ENCODE measurements at places on chromosomes 13 and 19. TPM values are rescaled to one million over a fixed set of nuclear protein-coding genes. Genes with fewer than 3 reads are reported as not detected.

GRCh38 chr13:21078501-21078900 is 17.1 kb upstream of the LATS2 start:
- H3K36me3 ChIP-seq: no peaks in the 10 kb centered on the region
- no peak for DNase-seq

DNA sequence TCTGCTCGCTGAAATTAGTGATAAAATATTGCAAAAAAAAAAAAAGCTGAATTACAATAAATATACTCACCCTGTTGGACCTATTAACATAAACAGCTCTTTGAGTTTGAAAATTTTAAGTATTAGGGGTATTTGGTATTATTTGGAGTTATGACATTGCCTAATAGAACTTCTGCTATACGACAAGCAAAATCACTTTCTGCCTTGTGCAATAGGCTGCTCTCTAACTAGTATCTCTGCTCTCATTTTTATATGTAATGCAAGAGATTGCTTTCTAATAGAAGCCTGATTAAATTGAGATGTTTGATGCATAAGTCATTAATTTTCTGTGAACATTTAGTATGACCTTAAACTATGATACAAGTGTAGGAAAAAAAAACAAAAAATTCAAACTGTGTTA is 5.3 kb downstream of the RGS9BP start:
- no peak for DNase-seq
- H3K4me1 ChIP-seq: no peaks in the 10 kb centered on the region
- no peaks in the 10 kb centered on the region for H3K27me3 ChIP-seq
- H3K27ac ChIP-seq: no peak overlapping the region
- no peaks in the 10 kb centered on the region for H3K36me3 ChIP-seq
- no peak overlapping the region for H3K4me3 ChIP-seq

- H3K27me3 ChIP-seq: no peaks in the 10 kb centered on the region
- peaks cover 43% of the 10 kb centered on the region for H3K36me3 ChIP-seq
- no peaks in the 10 kb centered on the region for H3K4me1 ChIP-seq
- no peak overlapping the region for H3K4me3 ChIP-seq
- no peak for DNase-seq
Measured at GRCh38 chr19:1825909-1826556, 14.0 kb upstream of the ATP8B3 start.

- H3K4me3 ChIP-seq: no peak overlapping the region
- H3K4me1 ChIP-seq: no peaks in the 10 kb centered on the region
- no peak for DNase-seq
- H3K27ac ChIP-seq: no peak overlapping the region
- H3K36me3 ChIP-seq: no peaks in the 10 kb centered on the region
- no peaks in the 10 kb centered on the region for H3K27me3 ChIP-seq
Measured at GRCh38 chr19:7006135-7006704, 15.0 kb downstream of the MBD3L2B start.

DNA sequence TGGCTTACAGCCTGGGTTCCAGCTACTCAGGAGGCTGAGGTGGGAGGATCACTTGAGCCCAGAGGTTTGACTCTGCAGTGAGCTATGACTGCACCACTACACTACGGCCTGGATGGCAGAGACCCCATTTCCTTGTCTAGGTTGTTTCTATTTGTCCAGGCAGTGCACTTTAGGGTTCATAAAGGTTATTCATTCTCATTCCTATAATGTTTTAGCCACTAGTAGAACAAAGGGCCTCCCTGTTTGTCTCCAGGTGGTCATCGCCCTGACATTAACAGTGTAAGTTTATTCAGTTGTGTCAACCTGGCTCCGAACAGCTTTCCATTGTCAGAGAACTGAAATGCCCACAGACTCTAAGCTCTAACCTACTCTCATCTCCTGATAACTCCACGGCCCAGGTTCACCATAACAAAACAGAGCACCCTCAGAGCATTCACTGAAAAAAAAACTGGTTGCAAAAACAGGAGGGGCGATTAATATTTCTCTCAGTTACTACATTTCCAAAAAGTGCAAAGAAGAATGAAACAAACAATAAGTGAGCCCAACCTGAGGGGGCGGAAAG is 37.1 kb downstream of the SMAD9 start:
- no peak for DNase-seq
- peaks cover 28% of the 10 kb centered on the region for H3K4me1 ChIP-seq
- no peak overlapping the region for H3K4me3 ChIP-seq
- H3K36me3 ChIP-seq: peaks cover 13% of the 10 kb centered on the region

DNA sequence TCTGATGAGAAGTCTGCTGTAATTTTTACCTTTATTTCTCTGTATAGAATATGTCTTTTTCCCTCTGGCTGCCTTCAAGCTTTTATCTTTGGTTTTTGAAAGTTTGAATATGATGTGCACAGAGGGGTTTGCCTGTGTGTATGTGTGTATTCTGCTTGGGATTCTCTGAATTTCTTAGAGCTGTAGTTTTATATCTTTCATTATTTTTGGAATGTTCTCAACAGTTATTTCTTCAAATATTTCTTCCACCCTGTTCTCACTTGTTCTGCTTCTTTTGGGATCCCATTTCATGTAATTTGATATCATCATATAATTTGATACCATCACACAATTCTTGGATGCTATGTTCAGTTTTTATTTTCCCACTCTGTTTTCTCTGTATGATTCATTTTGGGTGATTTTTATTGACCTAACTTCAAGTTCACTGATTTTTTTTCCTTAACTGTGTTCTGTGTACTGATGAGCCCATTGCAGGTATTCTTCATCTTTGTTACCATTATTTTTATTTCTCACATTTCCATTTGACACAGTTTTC is 7.5 kb downstream of the COG3 start:
- DNase-seq: no peak
- no peak overlapping the region for H3K4me3 ChIP-seq
- H3K27me3 ChIP-seq: no peaks in the 10 kb centered on the region
- no peak overlapping the region for H3K27ac ChIP-seq
- no peaks in the 10 kb centered on the region for H3K36me3 ChIP-seq
- H3K4me1 ChIP-seq: peaks cover 11% of the 10 kb centered on the region

GRCh38 chr19:33638167-33639034 is 16.6 kb downstream of the CHST8 start:
- no peaks in the 10 kb centered on the region for H3K27me3 ChIP-seq
- no peaks in the 10 kb centered on the region for H3K36me3 ChIP-seq
- H3K4me3 ChIP-seq: no peak overlapping the region
- no peak overlapping the region for H3K27ac ChIP-seq

DNA sequence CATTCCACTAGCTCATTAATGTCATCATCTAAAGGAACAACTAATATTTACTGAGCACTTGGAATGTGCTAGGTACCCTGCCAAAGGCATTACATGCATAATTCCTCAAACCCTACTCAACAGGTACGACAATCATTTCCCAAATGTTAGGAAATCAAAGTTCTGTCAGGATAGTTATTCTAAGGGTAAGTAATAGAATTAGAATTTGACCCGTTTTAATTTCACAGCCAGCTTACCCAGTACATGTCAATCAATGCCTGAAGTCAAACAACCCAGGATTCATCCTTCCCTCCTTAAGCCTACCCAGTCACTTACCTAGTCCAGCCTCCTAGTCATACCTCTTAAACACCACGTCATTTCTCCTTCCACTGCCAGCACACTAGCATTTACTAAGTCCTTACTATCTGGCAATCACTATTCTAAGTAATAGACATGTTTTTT is 2.4 kb downstream of the LNX2 start:
- H3K27me3 ChIP-seq: no peaks in the 10 kb centered on the region
- H3K36me3 ChIP-seq: no peaks in the 10 kb centered on the region
- no peak for DNase-seq
- H3K4me1 ChIP-seq: peaks cover 16% of the 10 kb centered on the region

- no peak overlapping the region for H3K27ac ChIP-seq
- no peaks in the 10 kb centered on the region for H3K36me3 ChIP-seq
- H3K4me3 ChIP-seq: no peak overlapping the region
- DNase-seq: no peak
- H3K4me1 ChIP-seq: no peaks in the 10 kb centered on the region
Measured at GRCh38 chr19:15576526-15577156, 38.4 kb upstream of the CYP4F8 start.

DNA sequence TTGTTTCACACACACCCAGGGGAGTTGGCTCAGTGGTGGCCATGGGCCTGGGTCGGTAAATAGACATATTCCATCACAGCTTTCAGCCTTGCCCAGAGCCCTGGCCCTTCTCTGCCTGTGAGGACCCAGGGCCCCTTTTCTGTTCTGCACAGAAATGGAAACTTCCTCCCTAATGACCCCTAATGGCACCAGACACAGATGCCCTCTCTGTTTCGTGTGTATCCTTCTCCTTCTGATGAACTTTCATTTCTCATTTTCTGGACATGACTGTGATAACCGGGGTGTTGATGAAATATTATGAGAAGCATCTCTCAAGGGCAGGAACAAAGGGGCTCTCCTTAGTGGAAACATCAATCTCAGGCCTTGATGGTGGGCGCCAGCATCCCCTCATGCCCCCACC is 12.8 kb downstream of the LILRA1 start:
- H3K27ac ChIP-seq: no peak overlapping the region
- H3K27me3 ChIP-seq: no peaks in the 10 kb centered on the region
- no peak for DNase-seq
- no peaks in the 10 kb centered on the region for H3K4me1 ChIP-seq
- H3K36me3 ChIP-seq: no peaks in the 10 kb centered on the region

DNA sequence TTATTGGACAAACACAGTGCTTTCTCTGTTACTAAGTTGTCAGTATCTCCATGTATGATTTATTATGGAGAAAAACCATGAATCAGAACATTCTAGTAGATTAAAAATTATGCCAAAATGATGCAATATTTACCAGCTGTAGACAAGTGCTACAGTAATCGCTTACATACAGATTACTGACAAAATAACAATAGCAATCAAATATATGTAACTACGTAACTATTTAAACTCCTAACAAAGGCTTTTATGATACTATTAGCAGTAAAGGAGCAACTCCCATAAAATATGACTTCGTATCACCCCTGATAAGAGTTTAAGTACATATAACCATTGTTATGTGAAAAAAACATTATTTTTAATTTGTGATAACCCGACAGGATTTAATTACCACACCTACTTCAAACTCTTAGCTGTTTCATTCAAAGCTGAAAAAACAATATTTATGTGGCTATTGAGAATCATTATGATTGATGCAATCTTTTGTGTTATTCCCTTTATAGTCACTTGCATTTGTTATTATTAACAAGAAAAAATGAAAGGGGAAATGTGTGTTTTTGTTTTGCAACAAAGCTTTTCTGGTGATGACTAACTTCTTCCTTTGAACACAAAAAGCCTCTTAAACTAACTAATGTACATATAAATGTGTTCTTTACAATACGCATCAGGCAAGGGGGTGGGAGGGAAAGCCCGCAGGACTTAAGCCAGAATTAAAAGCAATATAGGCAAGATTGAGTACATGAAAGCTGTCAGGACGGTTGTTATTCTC is 147.4 kb downstream of the ABCC4 start:
- H3K4me1 ChIP-seq: no peaks in the 10 kb centered on the region
- H3K36me3 ChIP-seq: peaks cover 5% of the 10 kb centered on the region
- H3K27me3 ChIP-seq: no peaks in the 10 kb centered on the region
- H3K4me3 ChIP-seq: no peak overlapping the region

- H3K4me1 ChIP-seq: peaks cover 45% of the 10 kb centered on the region
- DNase-seq: no peak
- no peak overlapping the region for H3K4me3 ChIP-seq
- H3K27ac ChIP-seq: peak overlapping the region; percentile 93
- no peaks in the 10 kb centered on the region for H3K27me3 ChIP-seq
- H3K36me3 ChIP-seq: no peaks in the 10 kb centered on the region
Measured at GRCh38 chr13:30872685-30873461, 33.2 kb upstream of the MEDAG start.

GRCh38 chr13:32956595-32956933 is 59.7 kb upstream of the KL start:
- no peaks in the 10 kb centered on the region for H3K36me3 ChIP-seq
- H3K4me3 ChIP-seq: no peak overlapping the region
- no peak overlapping the region for H3K27ac ChIP-seq
- H3K4me1 ChIP-seq: no peaks in the 10 kb centered on the region
- no peaks in the 10 kb centered on the region for H3K27me3 ChIP-seq
- DNase-seq: no peak

- peak overlapping the region; percentile 79 for H3K4me3 ChIP-seq
- peak overlapping the region; percentile 96 for H3K27ac ChIP-seq
- H3K27me3 ChIP-seq: no peaks in the 10 kb centered on the region
- DNase-seq: peak; percentile 82
- H3K4me1 ChIP-seq: peaks cover 26% of the 10 kb centered on the region
- no peaks in the 10 kb centered on the region for H3K36me3 ChIP-seq
Measured at GRCh38 chr19:18416778-18417249, 2.4 kb upstream of the SSBP4 start.

DNA sequence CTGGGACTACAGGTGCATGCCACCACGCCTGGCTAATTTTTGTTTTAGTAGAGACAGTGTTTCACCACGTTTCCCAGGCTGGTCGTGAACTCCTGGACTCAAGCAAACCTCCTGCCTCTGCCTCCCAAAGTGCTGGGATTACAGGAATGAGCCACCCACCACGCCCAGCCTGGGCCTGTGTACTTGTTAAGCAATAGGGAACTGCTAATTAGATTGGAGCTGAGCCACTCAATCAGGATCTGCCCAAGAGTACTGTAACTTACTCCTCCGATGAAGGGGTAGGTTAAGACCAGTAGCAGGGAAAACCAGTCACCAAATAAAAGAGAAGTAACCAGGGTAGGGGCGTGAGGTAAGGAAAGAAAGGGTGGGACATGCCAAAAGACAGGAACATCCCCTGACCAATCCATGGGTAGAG is 2.3 kb downstream of the DDX39A start:
- H3K4me1 ChIP-seq: peaks cover 30% of the 10 kb centered on the region
- no peaks in the 10 kb centered on the region for H3K27me3 ChIP-seq
- H3K27ac ChIP-seq: no peak overlapping the region

DNA sequence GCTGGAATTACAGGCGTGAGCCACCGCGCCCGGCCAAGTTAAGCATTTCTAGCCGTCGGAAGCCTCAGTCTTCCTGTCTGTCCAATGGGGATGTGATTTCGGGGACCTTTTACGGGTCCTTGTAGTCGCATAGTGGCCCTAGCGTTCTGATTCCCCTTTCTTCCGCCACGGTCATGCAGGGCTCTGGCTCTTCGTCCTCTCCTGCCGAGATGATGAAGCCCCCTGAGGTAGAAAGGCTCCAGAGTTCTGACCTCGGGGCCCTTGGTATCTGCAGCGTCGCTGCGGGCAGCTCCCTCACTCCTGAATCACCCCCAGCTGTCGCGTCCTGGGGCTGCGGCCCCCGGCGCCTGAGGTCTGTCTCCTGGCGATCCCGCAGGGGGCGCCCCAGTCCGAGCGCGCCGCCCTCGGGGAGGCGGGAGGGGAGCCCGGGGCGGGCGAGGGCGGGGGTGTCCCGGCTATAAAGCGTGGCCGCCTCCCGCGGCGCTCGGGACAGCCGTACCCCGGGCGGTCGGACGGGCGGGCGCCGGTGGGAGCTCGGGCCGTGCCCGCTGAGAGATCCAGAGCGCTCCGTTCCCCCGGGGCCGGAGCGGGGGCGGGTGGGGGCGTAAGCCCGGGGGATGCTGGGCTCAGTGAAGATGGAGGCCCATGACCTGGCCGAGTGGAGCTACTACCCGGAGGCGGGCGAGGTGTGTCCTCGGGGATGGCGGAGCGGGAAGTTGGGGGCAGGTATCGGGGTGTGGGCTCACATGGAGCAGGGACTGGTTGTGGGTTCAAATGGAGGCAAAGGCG is at the start of gene FOXA3:
Gene FOXA3 (plus strand): TSS at position 487 of the 789 bp plus-strand sequence. CDS start 131 bp downstream, at position 618.
- peak within 1 kb of the TSS; percentile 85 for H3K4me3 ChIP-seq
- H3K27me3 ChIP-seq: peaks cover 9% of the 10 kb centered on the region
- no peak for DNase-seq

The SLC10A2 gene
- total RNA-seq: not detected

The SIAH3 gene
- not detected for total RNA-seq

The ACER1 gene
- not detected for total RNA-seq

The CGB2 gene
- total RNA-seq: not detected

The PSG6 gene
- total RNA-seq: not detected

The CDX2 gene
- total RNA-seq: not detected

The CLEC11A gene
- 10.5 TPM for total RNA-seq

The PLVAP gene
- total RNA-seq: 126 TPM

The TMEM150B gene
- 6.8 TPM for total RNA-seq
